GF-D8 (cell line): ENCODE measurements at places on chromosomes 2 and 18.

- no peak for DNase-seq
These were observed 1257.7 kb upstream of the CDH2 start for GRCh38 chr18:29434650-29435049.

DNA sequence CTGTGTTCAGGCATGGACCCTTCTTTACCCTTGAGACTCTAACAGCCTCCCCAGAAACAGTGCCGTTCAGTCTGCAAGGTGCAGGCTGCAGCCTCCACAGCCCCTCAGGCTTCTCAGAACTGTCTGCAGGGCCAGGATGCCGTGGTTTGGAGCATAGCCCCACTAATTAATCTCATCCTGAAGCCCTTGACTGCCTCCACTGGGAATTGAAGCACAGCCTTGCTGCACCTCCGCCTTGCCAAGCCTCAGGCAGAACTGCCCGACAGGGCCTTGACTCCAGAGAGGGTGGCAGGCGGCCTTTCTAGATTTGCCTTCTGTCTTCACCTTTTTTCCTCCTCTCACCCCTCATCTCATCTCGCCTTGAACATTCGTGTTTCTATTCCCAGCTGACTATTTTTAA is 119.8 kb downstream of the NRP2 start:
- DNase-seq, result no peak

DNA sequence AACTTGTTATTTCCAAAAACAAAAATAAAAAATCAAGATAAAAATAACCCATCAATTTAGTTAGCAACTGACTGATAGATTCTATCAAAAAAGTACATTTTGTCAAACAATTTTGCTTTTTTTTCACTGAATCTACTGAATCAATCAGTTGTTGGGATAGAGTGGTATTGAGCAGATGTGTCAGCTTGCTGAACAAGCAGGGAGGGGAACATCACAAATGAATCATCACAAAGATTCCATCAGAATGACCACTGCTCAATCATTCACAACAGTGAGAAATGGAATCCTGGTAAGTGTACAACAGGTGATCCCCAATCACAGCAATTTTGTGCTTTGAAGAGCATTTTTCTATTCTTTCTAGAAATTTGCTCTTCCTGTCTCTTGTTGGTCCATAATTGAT is 12.3 kb upstream of the SLC14A2 start:
- no peak for DNase-seq

DNA sequence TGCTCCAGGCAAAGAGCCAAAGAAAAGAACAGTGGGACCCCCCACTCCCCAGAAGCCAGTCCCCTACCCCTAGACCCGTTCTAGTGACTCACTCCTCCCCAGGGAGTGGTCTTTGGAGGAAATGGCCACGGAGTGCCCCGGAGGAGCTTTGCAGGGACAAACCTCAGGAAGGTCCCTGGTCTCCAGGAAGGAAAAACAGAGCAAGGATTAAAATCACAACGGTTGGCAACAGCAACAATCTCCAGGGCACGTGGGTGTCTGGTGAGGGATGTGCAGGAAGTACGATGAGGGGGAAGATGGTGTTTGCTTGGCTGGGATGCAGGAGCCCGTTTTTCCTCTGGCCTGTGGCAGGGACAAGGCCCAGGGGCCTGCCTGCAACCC is 135.0 kb downstream of the SMAD2 start:
- DNase-seq, result no peak

- DNase-seq, result no peak
These were observed 20.3 kb downstream of the NPC1 start for GRCh38 chr18:23565916-23566547.

- no peak for DNase-seq
These were observed 108.5 kb upstream of the UNC80 start for GRCh38 chr2:209663139-209663538.

- DNase-seq, result no peak
These were observed 105.3 kb upstream of the UGP2 start for GRCh38 chr2:63736354-63736753.

- DNase-seq, result peak; percentile 44
These were observed 136.7 kb downstream of the TMEM247 start for GRCh38 chr2:46615986-46616485.

GRCh38 chr2:200425026-200425821 is 84.6 kb downstream of the KCTD18 start:
- no peak for DNase-seq

DNA sequence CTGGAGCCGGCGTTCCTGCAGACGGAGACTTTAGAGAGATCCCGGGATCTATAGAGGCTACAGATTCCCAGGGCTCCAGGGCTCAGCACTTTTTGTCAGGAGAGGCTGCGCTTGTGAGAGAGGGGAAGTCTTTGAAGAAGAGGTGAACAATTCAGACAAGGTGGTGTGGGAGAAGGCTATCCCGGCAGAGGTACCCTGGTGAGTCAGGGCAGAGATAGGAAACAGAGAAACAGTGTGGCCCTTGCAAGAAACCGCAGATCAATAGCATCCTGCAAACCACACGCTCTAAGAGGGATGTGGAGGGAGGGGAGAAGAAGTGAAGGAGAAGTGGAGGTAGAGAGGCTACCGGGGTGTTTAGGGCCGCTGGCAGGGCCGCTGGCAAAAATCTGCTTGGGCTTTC is 160.5 kb upstream of the APCDD1 start:
- DNase-seq, result no peak

GRCh38 chr2:235642446-235643098 is 148.7 kb downstream of the AGAP1 start:
- DNase-seq, result no peak
